Upper lobe of left lung (tissue), 6 donors: ENCODE measurements at places on chromosomes 12 and 14. TPM values are rescaled to one million over a fixed set of nuclear protein-coding genes. Genes with fewer than 3 reads are reported as not detected.

GRCh38 chr14:35985474-35986218, 159.5 kb downstream of the BRMS1L start:
- H3K4me1 ChIP-seq = no peaks in the 10 kb centered on the region
- H3K27ac ChIP-seq = no peak overlapping the region
- no peaks in the 10 kb centered on the region for H3K36me3 ChIP-seq
- no peak for DNase-seq
- no peaks in the 10 kb centered on the region for H3K27me3 ChIP-seq

GRCh38 chr14:93027810-93028723, 87.7 kb downstream of the ITPK1 start:
- H3K27ac ChIP-seq = no peak overlapping the region
- peaks cover 19% of the 10 kb centered on the region for H3K4me1 ChIP-seq
- DNase-seq = no peak
- no peak overlapping the region for H3K4me3 ChIP-seq
- no peaks in the 10 kb centered on the region for H3K27me3 ChIP-seq

- DNase-seq = no peak
- H3K4me3 ChIP-seq = no peak overlapping the region
- H3K27me3 ChIP-seq = no peaks in the 10 kb centered on the region
- H3K4me1 ChIP-seq = no peaks in the 10 kb centered on the region
- no peak overlapping the region for H3K27ac ChIP-seq
Measured at GRCh38 chr14:51182131-51182565, 57.9 kb upstream of the TMX1 start.

- no peak for DNase-seq
- no peaks in the 10 kb centered on the region for H3K4me1 ChIP-seq
- H3K36me3 ChIP-seq = no peaks in the 10 kb centered on the region
- H3K27ac ChIP-seq = no peak overlapping the region
- H3K27me3 ChIP-seq = no peaks in the 10 kb centered on the region
Measured at GRCh38 chr14:72777636-72778035, 116.3 kb downstream of the DPF3 start.

- no peak overlapping the region for H3K4me3 ChIP-seq
- H3K4me1 ChIP-seq = peaks cover 40% of the 10 kb centered on the region
- peak; percentile 91 for DNase-seq
- H3K27ac ChIP-seq = peak overlapping the region; percentile 62
Measured at GRCh38 chr14:73728717-73729330, 14.6 kb upstream of the PNMA1 start.

GRCh38 chr12:52155048-52155868, 36.6 kb downstream of the KRT80 start:
- peak; percentile 53 for DNase-seq
- no peak overlapping the region for H3K4me3 ChIP-seq
- H3K36me3 ChIP-seq = no peaks in the 10 kb centered on the region
- peak overlapping the region; percentile 64 for H3K27ac ChIP-seq
- peaks cover 36% of the 10 kb centered on the region for H3K4me1 ChIP-seq

DNA sequence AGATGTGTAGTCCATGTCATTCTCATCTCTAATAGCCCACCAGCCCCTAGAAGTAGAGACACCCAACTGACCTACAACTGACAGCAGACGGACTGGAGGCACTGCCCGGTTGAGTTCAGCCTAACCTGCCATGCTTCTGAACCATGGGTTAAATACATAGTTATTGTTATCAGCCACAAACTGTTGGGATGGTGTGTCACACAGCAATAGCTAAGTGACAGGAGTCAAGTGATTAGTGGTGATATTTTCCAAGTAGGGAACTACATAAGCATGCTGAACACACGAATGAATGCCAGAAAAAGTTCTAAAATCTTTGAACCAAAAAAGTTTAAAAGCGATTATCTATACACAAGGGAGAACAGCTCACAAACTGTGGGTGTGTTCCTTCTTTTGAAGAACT, 80.1 kb downstream of the SYNE3 start:
- no peak overlapping the region for H3K27ac ChIP-seq
- H3K27me3 ChIP-seq = no peaks in the 10 kb centered on the region
- no peak for DNase-seq
- H3K36me3 ChIP-seq = peaks cover 8% of the 10 kb centered on the region

DNA sequence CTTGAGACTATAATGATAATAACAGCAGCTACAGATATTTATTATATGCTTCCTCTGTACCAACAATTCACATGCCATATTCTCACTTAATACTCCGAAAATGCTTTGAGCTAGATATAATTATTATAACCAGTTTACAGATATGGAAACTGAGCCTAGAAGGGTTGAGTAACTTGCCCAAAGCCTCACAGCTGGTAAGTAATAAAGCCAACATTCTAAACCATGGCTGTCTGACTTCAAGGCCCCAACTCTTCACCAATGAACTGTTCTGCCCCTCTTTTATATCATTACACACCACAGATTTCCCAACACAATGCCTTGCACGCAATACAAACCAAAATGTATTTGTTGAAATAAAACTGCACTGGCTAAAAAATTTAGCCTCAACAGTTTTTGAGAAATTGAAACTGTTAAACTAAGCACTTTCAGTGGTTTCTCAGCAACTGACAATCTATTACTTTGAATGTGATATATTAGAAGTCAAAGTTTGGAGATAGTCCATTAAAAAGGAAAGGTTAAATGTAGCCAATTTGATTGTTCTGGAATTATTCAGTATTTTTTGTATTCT, 222.5 kb upstream of the ARHGAP5 start:
- no peak for DNase-seq
- H3K4me1 ChIP-seq = no peaks in the 10 kb centered on the region
- no peak overlapping the region for H3K27ac ChIP-seq
- no peaks in the 10 kb centered on the region for H3K36me3 ChIP-seq
- no peaks in the 10 kb centered on the region for H3K27me3 ChIP-seq

DNA sequence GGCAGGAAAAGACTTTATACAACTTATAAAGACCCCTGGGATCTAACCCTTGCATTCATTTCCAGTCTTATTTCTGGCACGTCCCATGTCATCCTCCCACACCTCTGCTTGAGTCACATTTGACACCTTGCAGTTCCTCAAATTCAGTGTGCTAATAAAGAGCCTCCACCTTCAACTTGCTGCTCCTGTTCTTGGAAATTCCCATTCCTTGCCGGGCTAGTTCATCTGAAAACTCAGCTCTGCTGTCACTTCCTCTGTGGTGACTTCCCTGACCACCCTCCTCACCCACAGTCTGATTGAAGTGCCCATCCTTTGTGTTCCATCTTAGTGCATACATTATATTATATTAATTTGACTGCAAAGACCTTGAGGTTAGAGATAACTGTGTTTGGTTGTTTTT, 37.4 kb upstream of the PSMA6 start:
- no peak overlapping the region for H3K4me3 ChIP-seq
- no peaks in the 10 kb centered on the region for H3K4me1 ChIP-seq
- no peaks in the 10 kb centered on the region for H3K36me3 ChIP-seq
- no peaks in the 10 kb centered on the region for H3K27me3 ChIP-seq
- H3K27ac ChIP-seq = no peak overlapping the region

GRCh38 chr12:1491983-1492697, 102.2 kb downstream of the FBXL14 start:
- H3K4me1 ChIP-seq = peaks cover 13% of the 10 kb centered on the region
- peaks cover 23% of the 10 kb centered on the region for H3K36me3 ChIP-seq
- no peak for DNase-seq
- H3K4me3 ChIP-seq = no peak overlapping the region
- H3K27me3 ChIP-seq = no peaks in the 10 kb centered on the region

DNA sequence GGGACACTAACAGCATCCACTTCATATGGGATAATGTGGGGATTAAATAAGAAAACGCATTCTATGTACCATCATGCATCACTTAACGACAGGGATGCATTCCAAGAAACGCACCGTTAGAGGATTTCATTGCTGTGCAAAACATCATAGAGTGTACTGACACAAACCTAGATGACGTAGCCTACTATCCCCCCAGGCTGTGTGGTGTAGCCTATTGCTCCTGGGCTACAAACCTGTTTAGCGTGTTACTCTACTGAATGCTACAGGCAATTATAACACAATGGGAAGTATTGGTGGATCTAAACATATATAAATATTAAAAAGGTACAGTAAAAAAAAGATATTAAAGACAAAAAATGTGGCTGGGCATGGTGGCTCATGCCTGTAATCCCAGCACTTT, 230.6 kb downstream of the KSR2 start:
- H3K36me3 ChIP-seq = no peaks in the 10 kb centered on the region
- no peaks in the 10 kb centered on the region for H3K27me3 ChIP-seq
- H3K4me3 ChIP-seq = no peak overlapping the region
- H3K27ac ChIP-seq = no peak overlapping the region
- H3K4me1 ChIP-seq = no peaks in the 10 kb centered on the region
- no peak for DNase-seq

DNA sequence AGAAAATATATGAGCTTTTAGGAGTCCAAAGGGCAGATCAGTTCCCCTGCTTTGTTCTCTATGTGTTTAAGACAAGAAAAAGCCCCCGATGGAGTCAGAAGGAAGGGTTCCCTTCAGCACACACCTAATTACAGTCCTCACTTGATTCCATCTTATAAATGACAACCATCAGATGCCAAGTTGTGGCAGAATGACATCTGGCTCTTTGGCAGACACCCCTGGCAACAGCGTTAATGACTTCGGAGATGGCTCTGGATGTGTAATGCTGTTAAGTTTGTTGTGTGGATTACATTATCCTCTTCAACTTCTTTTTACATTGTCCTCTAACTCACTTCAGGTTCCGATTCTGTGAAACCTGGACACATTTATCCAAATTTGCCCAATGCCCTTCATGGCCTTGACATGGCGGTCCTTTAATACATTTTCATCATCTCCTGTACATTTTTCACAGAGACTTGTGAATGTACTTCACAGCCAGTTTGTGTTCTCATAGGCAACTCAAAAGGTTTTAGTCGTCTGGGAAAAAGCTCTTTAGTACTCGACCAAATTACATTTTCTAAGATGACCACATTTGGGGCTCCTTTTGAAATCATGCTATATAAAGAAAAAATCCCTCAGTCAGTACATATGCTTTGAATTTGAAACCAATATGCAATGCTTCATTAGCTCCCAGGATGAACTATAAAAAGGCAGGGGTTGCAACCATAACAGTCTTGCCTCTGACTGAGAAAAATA, 667.8 kb downstream of the NOVA1 start:
- no peak for DNase-seq
- no peaks in the 10 kb centered on the region for H3K4me1 ChIP-seq
- H3K27ac ChIP-seq = no peak overlapping the region
- H3K27me3 ChIP-seq = no peaks in the 10 kb centered on the region
- H3K4me3 ChIP-seq = no peak overlapping the region

- H3K4me3 ChIP-seq = no peak overlapping the region
- no peaks in the 10 kb centered on the region for H3K36me3 ChIP-seq
- no peaks in the 10 kb centered on the region for H3K27me3 ChIP-seq
- no peaks in the 10 kb centered on the region for H3K4me1 ChIP-seq
Measured at GRCh38 chr12:87127272-87127671, 871.1 kb upstream of the MGAT4C start.

GRCh38 chr14:75566321-75566720, 12.1 kb upstream of the FLVCR2 start:
- no peaks in the 10 kb centered on the region for H3K27me3 ChIP-seq
- no peak for DNase-seq
- H3K4me3 ChIP-seq = no peak overlapping the region

DNA sequence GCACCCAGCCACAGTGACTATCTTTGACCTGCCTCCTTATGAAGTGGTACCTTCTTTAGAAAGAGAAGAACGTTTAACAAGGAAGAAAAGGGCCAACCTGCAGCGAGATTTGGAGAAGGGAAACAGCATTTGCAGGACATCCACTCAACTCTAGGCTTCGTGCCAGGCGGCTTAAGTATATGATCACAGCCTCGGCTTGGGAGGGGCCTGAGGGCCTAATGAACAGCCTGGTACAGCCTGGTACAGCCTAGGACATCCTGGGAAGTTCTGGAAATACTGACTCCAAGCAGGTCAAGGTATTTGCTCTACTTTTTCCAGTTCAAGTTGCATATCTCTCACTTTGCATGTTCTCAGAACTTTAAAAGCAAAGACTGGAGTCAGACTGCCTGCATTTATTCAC, 16.1 kb downstream of the HCAR2 start:
- no peak overlapping the region for H3K4me3 ChIP-seq
- no peaks in the 10 kb centered on the region for H3K27me3 ChIP-seq
- no peaks in the 10 kb centered on the region for H3K36me3 ChIP-seq
- H3K4me1 ChIP-seq = no peaks in the 10 kb centered on the region

DNA sequence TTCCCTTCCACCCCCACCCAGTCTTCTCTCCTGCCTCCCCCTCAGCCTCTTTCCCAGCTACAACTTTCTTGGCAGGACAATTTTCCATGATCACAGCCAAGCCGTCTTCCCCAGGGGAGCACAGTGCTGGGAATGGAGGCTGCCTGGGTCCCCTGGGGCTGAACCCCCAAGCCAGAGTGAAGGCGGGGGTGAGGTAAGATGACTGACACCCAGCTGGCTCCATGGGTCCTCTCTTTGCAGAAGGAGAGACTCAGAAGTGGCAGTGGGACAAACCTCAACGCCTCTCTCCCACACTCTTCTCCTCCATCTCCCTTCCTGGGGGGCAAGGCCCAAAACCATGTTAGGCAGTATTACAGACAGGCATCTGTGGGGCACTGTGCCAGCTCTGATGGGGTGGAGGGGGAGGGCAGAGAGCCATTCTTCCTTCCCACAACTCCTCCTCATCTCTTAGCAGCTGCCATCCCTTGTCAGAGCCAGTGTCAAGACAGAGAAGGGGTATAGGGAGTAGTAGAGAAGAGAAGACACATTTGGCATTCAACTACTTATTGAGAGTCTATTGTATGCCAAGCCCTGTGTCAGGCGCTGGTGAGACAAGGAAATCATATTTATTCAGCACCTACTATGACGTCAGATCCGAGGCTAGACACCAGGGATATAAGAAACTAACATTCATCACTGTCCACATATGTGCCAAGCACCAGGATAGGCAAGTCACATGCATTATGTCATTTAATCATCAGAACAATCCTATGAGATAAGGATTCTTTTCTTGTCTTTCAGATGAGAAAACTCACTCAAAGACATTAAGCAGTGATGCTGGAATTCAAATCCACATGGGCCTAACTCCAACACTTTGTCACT, 3.6 kb downstream of the ITGA7 start:
- H3K4me1 ChIP-seq = peaks cover 24% of the 10 kb centered on the region
- no peaks in the 10 kb centered on the region for H3K27me3 ChIP-seq
- H3K27ac ChIP-seq = no peak overlapping the region
- no peak overlapping the region for H3K4me3 ChIP-seq

DNA sequence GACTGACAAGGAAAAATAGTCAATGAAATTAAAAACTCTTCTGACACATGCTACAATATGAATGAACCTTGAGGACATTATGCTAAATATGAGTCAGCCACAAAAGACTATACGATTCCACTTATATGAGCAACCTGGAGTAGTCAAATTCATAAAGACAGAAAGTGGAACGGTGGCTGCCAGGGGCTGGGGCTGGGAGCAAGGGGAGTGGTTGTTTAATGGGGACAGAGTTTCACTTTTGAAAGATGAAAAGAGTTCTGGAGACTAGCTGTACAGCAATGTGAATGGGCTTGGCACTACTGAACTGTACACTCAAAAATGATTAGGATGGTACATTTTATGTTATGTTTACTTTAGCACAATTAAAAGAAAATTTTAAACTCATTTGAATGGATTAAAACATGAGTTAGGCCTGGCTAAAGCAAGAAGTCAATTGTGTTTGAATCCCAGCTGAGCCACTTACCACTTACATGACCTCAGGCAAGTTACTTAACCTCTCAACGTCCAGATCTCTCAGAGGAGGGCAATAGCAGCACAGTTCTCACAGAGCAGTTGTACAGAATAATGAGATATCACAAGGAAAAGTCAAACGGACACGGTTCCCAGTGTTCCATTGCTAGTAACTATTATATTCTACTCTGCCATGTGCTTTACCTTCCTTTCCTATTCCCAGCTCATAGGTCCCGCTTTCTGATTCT, 102.5 kb downstream of the SPTSSA start:
- H3K36me3 ChIP-seq = no peaks in the 10 kb centered on the region
- no peak for DNase-seq
- H3K4me3 ChIP-seq = no peak overlapping the region
- peaks cover 17% of the 10 kb centered on the region for H3K4me1 ChIP-seq

The REC8 gene
- total RNA-seq = 23.6 TPM

The PAH gene
- not detected for total RNA-seq

The CATSPERB gene
- total RNA-seq = 0.67 TPM

The GALNT9 gene
- not detected for total RNA-seq
